ENCODE measurements at places on chromosomes 2 and 18.

DNA sequence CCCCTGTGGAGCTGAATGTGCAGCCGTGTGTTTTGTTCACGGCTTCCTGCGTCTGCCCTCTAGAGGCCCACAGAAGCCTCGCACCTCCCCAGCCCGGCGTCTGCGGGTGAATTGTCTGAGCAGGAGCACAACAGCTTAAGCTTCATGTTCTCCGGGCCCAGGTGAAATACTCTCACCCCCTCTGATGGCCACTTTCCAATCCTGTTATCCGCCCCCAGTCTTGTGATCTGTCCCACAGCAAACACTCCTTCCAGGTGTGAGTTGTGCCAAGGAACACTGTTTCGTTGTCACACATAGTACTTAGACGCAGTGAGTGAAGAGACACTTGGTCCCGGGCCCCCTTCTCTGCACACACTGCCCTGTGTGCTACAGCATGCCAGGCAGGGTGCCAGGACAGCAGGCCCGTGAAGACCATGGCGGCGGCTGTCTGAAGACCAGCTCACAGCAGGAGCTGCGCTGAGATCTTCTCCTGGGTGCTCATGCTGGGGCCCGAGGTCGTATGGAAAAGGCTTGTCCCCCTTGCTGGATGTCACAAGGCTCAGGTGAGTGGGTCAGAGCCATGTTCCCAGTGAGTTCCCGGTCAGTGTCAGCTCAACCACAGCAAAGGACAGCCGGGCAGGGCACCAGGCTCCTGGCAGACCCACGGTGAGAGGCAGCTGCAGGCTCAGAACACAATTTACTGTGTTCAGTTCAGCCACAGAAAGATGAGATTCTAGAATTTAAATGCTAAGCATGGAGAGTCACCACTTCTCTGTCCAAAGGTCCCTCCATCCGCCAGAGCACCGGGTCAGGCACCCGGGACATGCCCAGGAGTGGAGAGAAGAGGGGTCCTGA is 6.8 kb upstream of the PXDN start:
- DNase-seq = peak; percentile 54

DNA sequence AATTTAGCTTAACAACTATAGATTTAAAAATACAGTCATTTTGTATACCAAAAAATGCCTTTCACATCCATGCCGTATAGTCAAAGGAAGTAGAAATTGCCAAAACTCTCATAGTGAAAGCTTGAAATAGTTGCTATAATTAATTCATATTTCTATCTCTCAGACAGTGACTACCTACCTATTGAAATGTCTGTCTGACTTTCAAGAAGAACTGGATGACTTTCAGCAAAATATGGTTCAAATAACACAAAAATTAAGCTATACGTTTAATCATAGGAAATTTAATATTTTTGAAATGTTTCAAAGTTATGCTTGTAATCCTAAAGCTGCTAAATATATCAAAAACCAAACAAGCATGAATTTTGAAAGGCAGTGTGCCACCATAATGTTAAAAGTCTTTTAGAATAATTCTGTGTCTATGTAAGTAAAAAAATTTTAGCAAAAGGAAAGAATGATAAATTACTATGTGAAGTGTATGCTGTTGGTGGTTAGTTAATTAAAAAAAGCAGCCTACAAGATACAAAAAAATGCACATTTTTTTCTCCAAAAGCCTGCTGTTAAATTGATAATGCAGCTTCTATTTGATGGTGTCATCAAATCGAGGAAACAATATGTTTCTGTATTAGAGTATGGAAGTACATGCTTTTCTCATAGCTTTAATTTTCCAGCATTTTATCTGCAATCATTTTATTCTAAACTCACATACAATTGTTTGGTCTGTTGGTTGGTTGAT is 57.7 kb upstream of the ST6GAL2 start:
- no peak for DNase-seq

DNA sequence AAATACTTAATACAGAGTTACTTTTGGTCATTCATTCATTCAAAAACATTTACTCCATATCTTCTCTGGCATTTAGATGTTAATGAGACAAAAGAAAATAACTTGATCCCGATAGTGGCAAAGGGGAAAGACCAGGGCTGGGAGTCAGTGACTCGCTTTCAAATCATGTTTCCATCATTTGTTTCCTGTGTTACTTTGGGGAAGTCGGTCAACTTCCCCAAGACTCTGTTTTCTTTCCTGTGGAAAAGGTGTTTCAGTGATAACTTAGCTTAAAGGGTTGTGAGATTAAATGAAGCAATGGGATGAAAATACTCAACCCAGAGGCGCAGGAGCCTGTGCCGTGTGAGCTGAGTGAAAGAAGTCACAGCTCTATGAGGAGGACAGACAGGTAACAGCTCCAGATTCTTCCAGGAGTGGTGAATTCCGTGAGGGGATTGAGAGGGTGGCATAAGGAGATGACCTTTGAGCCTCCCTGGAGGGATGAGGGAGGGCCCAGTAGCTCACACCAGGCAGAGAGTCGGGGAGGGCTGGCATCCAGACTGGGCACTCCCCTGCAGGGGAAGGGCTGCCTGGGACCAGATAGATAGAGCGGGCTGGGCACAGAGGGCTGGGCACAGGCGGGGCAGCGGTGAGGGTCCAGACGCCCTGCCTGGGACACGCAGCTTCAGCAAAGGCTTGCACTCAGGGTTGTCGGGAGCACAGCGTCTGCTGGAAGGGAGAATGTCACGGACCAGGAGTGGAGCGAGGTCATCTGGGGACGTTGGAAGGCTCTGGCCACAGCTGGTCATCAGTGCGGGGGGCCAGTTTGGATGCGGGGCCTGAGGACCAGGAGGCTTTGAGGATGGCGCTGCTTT is 70.1 kb downstream of the TSHZ1 start:
- no peak for DNase-seq

GRCh38 chr2:174445248-174445647 is 41.6 kb downstream of the GPR155 start:
- no peak for DNase-seq

- DNase-seq = no peak
Measured at GRCh38 chr2:150369862-150370261, 117.6 kb downstream of the RND3 start.
